Keratinocyte (primary cell): ENCODE measurements at places on chromosomes 13 and 19.

DNA sequence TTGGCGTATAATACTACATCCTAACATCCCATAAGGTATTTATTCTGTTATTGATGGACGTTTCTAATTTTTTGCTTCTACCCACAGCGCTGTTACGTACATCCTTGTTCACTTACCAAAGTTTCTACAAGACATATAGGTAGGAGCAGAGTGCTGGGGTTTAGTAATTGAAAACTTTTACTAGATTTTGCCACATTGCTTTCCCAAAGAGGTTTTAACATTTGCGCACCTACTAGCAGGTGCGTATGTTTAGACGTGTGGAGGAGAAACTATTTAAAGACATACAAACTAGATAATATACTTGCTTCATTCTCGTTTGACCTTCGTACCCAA, 559 bp upstream of the RPL21 start:
- DNase-seq, result no peak

GRCh38 chr13:80577285-80577684, 236.4 kb upstream of the SPRY2 start:
- DNase-seq, result no peak

DNA sequence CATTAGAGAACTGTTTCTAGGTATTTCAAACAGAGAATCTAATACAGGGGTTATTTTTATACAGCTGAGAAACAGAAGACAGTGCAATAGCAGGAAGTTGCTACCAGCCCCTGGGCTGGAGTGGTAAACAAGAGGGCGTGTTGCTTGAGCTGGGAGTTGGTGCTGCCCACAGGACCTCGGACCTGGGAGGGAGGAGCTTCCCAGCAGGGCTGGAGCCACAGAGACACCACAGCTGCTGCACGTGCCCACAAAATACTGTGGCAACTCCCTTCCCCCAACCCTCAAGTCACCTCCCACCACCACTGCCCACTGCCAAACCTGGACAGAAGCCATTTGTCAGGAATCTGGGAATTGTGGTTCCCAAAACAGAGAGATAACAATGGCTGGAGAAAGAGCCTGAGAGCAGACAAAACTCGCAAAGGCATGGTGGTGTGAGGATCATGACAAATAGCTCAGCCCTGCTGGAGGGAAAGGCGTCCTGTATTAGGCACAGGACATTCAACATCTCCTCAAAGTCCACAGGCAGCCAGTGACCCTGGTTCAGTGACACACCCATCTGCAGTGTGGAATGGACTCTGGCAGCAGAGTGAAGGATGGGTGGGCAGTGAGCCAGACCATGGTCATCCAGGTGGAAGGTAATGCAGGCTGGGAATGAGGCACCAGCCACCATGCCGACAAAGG, 57.2 kb downstream of the SPATA13 start:
- DNase-seq, result no peak

- no peak for DNase-seq
Measured at GRCh38 chr13:49840266-49840665, 47.8 kb upstream of the KPNA3 start.

DNA sequence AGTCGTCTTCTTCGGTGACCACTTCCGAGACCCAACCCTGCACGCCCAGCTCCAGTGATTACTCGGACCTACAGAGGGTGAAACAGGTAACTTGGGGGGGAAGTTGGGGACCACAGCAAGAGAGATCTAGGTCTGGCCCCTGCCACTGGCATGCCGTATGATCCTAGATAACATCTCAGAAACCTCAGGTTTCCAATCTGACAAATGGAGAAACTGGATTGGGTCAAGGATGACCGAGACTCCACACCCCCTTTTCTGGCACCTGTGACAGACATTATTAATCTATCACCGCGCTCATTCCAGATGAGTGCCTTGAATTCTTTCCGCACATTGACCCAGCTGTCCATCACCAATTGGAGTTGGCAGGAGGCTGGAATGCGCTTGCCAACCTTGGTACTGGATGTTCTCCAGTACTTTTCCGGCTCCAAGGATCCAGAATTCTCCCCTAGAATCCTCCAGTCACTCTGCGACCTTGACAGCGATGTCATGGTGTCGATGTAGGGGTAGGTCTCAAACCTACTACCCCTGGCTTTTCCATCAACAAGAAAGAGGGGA, 17.4 kb downstream of the VASP start:
- DNase-seq, result no peak

DNA sequence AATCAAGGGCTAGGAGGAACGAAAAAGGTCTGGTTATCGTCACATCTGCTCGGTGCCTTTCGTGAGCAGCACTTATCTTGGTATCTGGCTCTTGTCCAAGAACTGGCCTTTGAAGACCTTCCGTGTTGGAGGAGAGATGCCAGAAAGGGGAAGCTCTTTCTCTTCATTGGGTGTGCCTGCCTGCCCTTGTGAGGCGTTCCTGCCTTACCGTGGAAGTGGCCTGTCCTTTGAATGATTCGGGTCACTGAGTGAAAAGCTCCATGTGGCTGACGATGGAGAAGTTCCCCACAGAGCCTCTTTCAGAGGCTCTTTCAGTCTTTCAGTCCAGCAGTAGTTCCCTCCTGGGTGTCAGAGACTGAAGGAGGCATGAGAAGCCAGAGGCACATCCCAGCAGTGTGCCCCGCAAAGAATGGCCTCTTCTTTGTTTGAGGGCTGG, 121.5 kb upstream of the SLC10A2 start:
- DNase-seq, result no peak

DNA sequence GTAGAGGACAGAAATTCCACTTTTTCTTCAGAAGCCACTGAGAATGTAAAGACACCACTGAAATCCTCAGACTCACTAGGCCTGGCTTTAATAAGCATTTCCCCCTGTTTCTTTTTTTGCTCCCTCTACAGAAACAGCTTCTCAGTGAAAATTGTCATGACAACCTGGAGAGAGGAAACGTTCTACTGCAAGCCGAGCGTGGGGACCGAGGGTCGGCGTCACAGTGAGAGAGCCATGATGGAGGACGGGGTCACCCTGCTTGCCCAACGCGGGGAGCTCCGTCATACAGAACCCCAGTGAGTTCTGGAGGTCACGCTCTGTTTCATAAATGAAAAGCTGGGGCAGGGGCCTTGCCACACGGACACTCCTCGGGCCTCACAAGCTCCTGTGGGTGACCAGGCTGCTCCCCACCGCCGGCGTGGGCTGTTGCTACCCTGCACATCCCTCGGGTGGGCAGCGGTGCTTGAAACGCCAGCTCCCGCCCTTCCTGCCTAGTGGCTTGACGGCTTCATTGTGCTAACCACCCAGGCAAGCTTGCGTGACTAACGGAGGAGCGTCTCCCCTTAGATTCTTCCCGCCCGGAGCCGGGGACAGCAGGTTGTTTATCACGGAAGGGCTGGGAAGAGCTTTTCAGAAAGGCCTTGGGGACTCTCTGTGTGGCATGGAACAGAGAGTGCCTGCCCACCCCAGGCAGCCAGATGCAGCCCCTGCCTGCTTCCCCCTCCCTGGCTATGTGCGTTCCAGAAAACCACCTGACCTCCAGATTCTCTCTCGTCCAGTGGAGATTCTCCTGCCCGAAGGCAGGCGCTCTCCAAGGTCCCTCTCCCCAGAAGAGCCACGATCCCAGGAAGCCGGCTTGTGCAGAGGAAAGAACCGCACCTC, 153.6 kb downstream of the KATNAL1 start:
- no peak for DNase-seq
